ENCODE measurements at places on chromosomes 3 and 15.

- no peak for DNase-seq
Measured at GRCh38 chr3:186368176-186368575, 6.1 kb upstream of the DGKG start.

- DNase-seq: no peak
Measured at GRCh38 chr3:156964577-156964976, 138.4 kb downstream of the LEKR1 start.

DNA sequence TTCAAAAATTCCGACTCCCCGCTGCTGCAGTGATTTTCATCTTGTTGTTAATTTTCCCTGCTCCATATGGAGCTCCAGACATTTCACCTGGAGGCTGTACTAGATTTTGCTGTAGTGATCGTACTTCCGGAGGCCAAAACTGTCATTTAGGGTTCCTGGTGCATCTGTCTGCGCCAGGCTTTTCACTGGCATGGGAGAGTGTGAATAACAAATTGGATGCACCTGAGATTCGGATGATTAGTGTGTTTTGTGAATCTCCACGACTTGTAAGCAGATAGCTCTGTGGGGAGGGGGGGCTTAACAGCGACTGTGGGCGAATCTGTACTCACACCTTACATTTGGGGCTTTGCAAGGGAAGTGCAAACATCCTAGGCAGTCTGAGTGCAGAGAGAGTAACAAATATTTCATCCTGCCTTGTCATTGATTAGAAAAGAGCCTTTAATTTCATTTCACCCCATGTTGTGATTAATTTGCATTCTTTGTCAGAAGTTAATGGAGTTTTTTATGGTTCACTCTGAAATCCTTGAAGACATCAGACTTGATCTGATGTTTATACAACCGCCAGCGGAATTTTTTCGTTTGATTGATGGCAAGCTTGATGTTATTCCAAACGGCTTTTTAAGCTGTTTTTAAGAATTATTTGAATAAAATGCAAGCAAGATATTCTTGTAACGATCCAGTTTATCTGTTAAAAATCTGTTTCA lies 92.5 kb upstream of the SKOR1 start:
- no peak for DNase-seq

GRCh38 chr3:18024715-18025114 lies 282.3 kb upstream of the TBC1D5 start:
- DNase-seq: no peak

DNA sequence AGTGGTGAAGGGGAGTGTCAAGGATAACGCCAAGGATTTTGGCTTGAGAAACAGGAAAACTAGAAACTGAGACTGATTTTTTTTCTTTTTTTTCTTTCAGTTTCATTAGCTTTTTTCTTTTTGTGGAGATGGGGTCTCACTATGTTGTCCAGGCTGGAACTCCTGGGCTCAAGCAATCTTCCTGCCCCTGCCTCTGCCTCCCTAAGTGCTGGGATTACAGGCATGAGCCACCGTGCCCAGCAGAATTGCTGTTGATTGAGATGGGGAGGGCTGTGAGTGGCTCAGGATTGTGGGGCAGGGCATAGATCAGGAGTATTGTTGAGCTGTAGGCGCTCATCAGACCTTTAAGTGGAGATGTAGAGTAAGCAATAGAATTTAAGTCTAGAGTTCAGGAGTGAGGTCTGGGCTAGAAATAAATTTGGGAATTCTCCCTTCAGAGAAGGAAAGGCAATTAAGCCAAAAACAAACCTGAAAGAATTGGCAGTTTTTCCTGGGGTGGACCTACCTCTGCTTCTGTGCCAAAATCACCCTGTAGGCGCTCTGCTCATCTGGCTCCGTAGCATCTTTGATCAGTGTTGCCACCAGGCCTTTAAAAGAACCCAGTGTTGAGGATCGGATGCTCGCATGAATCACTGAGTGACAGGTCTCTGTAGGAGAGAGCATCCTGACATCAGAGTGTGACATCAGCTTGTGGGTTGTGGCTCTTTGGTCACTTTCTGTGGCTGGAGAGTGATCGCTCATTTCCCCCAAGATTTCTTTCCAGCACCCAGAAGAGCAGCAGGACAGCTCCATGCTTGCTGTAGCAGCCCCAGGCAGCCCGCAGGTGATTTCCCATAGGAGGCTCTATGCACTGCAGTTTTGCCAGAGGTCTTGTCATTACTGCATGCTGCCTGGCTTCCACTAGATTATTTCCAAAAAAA lies 15.8 kb downstream of the ABHD17C start:
- DNase-seq: peak; percentile 40

DNA sequence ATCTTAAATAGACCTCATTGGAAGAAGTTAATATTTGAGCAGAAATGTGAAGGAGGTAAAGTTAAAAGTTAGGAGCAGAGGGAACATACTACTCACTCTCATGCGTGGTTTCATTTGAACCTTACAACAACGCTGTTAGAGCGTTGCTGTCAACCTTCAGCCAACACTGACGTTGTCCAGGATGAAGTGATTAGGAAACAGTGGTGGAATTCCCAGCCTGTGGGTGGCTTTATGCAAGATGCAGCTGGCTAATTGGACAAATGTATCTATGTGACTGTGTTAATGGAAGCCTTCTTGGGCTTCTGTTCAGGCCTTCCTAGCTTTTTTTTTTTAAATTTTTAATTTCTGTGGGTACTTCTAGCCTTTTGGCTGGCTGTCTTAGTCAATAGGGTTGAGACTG lies 40.5 kb downstream of the PTPRG start:
- DNase-seq: no peak

- DNase-seq: no peak
Measured at GRCh38 chr15:46365572-46365971, 730.7 kb downstream of the SQOR start.

GRCh38 chr3:170610321-170610884 lies 24.5 kb upstream of the SLC7A14 start:
- DNase-seq: no peak

GRCh38 chr3:118435851-118436350 lies 598.7 kb downstream of the IGSF11 start:
- DNase-seq: no peak

- DNase-seq: no peak
Measured at GRCh38 chr3:15551902-15552301, 30.4 kb upstream of the COLQ start.

DNA sequence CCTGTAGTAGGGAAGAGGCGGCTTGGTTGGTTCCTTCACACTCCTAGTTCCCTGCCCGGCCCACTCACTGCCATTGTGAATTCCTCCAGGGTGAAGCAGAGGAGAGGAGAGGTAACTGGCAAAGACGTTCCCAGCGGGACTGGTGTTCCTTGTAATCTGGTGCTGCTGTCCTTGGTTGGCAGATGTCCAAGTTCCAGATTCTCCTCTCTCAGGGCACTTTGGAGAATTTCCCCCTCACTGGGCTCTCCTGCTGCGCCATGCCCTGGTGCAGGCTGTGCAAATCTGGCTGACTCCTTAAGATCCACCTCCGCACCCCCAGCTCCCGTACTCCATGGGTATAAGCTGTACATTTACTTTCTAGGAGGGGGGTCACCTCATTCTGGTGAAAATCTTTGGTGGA lies 37.3 kb downstream of the THSD4 start:
- DNase-seq: no peak

- no peak for DNase-seq
Measured at GRCh38 chr3:118406562-118406961, 628.1 kb downstream of the IGSF11 start.

DNA sequence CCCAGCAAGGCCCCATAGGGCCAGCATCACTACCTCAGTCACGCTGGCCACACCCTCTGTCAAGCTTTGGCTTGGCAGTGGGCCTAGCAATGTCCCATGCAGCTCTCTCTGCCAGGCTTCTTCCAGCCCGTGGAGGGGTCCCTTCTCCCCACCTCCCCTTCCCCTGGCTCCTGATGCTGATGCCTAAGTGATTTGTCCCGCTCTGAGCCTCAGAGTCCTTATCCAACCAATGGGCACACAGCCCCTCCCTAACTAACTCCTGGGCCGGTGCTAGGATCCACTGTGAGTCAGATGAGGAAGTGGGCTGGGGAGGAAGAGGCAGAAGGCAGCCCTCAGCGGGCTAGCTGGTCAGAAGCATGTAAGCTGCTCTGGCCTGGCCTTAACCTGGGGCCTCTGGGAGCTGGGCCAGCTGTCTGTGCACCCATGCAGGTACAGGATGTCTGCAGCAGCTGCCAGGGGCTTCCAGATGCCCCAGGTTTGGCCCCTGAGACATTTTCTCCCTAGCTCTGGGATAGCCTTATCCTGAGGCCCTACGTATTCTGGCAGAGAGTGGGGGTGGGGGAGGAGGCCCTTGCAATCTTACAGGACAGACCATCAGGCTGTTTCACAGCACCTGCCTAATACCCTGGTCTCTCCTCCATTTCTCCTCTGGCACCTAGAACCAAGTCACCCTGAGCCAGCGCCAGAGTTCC lies 740 bp upstream of the ZBTB47 start:
- DNase-seq: no peak

DNA sequence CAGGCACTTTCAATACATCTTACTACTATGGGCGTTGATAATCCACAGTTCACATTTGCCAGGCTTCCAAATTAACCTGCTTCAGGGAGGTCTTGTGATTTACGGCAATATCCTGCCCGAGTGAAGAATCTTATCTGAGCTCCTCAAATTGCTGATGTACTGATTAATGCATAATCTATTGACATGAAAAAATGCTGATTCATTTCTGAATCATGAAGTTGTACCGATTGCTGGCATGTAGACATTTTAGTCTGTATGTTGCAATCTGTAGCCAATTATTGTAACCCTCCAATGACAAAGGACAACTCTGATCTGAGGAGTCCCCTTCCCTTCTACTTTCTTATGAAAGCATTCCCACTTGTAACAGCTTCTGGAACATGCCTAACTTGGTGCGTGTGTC lies 97.2 kb downstream of the SEC22A start:
- DNase-seq: no peak

DNA sequence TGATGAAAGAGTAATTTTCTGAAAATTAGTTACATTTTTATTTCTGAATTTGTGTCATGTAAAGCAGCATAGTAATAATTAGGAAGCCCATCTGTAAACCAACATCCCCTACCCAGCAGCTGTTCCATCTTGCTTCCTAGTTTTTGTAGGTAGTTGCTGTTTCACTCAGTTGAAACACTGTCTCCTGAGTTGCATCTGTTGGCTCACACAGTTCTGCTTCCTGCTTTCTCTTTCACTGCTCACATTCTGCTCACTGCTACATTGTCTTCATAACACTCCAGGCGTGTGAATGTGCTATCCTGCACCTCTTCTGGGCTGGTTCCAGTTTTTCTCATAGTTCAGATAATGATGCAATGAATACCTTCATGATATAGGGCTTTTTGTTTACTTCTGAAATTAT lies 123.4 kb downstream of the EPHB1 start:
- DNase-seq: no peak

DNA sequence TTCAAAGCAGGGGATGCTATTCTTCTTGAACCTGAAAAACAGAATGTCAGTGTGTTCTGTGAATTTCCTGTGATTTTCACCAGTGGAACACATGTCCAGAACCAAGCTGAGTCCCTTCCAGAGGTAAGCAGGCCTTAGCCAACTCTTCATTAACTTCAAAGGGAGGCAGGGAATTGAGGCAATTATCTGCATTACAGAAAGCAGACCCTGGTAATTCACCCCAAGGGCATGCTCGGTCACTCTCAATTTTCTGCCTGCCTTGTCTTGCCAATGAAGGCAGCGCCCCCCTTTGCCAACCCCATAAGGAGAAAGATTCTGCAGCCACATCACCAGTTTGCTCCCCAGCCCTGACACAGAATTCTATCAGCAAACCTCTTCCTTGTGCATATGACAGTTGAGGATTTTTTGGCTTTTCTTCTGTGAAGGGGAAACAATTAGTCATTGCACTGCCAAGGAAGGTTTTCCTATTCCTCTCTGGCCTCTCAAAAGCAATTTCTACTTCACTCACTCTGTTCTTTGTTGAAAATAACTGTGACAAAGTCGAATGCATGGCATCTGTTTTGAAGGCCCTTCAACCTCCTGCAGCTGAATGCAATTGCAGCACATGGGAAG lies 85.3 kb downstream of the HHLA2 start:
- no peak for DNase-seq

- DNase-seq: no peak
Measured at GRCh38 chr15:76206325-76206976, 104.8 kb downstream of the ETFA start.

- DNase-seq: no peak
Measured at GRCh38 chr3:134721214-134721613, 70.4 kb upstream of the KY start.

DNA sequence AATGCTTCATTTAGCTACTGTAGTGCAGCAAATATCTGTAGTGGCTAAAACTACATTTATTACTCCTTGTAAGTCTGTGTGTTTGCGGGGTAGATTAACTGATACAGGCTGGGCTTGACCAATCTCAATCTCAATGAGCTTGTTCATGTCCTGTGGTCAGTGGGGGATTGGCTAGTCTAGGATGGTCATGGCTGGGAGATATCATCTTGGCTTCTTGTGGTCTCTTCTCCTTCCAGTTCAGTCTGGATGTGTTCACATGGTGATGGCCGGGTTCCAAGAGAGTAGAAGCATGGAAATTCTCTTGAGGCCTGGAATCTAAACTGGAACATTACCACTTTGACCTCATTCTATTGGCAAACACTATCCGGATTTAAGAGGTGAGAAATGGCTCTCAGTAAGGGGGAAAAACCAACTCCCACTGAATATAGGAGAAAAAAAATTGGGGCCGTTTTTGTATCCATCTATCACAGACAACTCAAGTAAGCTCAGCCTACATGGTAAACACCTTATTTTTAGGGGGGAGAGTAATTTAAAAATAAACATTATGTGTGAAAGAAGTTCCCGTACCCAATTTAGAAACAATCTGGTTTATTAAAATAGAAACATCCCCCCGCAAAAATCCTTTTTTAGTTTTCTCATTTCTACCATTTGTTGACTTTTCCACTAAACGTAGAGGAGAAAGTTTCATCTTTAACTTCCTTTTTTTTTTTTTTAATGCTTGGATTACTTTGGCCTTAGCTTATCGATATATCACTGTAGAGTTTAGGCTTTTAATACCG lies 284.9 kb upstream of the TBC1D5 start:
- DNase-seq: no peak

DNA sequence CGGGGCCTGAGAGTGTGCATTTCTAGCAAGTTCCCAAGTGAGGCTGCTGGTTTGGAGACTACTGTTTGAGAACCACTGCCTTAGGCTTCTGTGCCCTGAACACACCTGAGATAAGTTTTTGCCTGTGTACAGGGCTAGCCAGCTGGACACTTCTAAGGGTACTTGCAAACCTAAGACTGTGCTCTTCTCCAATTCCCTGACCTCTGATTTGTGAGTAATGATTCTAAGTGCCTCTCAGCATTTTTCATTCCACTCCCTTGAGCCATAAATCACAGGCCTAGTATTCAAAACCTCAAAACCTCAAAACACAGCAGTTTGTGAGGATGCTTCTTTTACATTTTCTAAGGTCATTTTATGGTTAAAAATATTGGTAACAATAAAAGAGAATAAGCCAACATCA lies 148.4 kb downstream of the CHST2 start:
- no peak for DNase-seq

GRCh38 chr3:149507491-149508324 lies 33.2 kb downstream of the TM4SF4 start:
- no peak for DNase-seq

GRCh38 chr3:66371432-66371831 lies 129.4 kb downstream of the LRIG1 start:
- DNase-seq: no peak

DNA sequence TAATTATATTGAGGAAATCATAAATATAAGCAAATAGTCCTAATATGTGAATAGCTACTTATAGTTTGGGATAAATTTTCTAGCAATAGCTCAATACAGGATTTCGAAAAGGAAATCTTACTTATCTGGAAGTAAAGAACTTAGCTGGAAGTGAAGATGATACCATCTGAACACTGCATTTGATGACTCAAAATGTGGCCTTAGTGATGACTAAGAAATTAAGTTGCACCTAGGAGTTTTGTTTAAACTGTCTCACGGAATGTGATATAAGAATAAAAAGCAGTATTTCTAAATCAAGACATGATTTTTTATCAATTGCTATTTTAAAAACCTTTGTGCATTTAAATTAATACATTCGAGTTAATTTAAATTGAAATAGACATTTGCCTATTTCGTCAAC lies 91.2 kb downstream of the EOMES start:
- no peak for DNase-seq

Data from activated CD4-positive, CD25-positive, alpha-beta regulatory T cell treated with anti-CD3 and anti-CD28 coated beads, Interleukin-2, amount 50 U/mL, for 72 hours (primary cell).